NCI-H2171 (cell line): ENCODE measurements at places on chromosomes 13 and 19.

DNA sequence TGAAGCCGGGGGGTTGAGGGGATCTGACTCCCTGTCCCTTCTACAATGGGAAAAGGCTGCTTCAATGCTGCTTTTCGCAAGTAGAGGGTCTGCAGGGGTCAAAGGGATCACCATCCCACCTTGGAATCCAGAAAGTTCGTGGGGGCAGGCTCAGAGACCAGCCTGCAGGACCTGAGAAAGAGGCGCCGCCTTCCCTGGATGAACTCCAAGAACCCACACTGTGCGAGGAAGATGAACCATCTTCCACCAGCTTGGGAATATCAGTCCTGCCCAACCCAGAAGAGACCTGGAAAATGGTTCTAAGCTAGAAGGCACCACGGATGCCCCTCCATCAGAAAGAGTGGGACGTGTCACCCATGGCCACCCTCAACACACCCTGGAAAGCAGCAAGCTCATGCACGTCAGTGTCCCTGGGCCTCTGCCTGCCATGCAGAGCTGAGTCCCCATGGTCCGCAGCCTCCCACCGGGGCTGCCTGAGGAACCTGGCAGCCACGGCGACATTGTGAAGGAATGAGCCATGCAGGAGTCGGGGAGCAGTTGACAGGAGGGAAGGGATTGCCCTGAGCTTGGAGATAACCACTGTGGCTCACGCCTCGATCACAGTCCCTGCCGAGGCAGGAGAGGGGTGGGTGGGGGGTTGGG lies 14.6 kb downstream of the RAB3D start:
- DNase-seq = no peak

- DNase-seq = no peak
Measured at GRCh38 chr13:77742801-77743200, 45.3 kb downstream of the SLAIN1 start.

DNA sequence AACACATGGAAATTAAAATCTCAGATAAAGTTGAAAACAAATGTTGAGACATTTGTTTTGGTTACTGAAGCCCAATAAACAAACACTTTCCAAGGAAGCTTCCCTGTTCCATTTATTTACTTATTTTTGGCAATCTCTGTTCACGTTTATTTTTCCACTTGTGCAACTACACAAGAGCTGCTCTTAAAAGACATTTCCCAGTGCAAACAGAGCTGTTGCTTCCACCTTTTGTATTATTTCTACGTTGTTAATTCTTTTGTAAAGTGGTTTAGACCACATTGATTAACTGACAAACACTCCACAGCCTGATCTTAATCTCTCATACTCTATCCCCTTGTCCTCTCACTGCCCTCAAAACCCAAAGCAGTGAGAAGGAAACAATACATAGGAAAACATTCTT lies 757.6 kb downstream of the LIG4 start:
- no peak for DNase-seq

DNA sequence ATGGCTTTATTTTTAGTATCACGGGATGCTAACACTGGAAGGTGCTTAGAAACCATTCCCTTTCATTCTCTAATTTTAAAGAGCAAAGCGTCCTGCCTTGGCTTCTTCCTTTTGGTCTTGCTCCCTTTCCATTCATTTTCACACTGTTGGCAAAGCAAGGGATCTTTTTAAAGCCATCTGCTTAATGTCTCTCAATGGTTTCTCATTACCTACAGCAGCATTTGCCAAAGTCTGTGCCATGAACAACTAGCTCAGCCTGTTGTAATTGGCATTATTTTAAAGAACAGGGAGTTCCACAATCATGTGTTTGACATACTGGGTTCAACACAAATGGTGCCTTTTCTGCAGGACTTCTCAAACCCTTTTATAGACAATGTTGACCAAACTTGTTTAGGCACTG lies 444.3 kb downstream of the GPC6 start:
- DNase-seq = no peak

- DNase-seq = no peak
Measured at GRCh38 chr13:31052478-31052877, 109.2 kb downstream of the HSPH1 start.

DNA sequence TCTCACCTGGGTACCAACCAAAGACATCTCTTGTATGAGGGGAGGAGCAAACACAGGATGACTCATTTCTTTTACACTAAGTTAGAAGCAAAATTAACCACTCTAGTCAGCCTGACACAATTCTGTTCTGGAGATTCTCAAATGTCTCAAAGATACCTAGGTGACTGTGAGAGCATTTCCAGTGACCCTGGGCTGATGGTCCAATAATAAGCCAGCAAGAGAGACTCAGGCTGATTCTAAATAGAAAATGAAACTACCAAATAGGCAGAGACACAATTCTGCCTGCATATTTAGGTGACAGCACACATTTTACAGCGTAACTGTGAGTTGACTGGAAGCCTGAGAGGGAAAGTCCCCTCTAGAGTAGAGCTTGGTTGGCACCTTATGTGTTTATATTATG lies 16.3 kb downstream of the ZNF91 start:
- no peak for DNase-seq

DNA sequence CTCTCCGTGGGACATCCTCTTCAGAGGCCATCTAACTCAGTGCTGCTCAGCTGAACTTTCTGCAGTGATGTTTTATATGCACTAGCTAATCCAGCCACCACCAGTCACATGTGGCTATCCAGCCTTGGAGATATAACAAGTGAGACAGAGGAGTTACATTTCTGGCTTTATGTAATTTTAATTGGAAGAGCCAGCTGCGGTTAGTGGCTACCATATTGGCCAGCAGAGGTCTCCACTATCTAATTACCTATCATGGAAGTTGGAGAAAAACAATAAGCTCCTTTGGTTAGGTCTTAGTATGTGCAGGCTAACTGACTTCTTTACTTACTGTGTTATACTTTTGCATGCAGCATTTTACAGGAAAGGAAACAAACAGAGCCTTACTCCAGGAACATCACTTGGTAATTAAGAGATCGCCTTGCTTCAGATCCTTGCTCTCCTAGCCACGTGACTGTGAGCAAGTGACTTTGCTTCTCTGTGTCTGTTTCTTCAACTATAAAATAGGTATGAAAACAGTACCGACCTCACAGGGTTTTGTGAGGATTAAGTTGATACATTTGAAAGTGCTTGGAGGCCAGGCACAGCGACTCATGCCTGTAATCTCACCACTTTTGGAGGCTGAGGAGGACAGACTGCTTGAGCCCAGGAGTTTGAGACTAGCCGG lies 1.6 kb upstream of the KLK10 start:
- DNase-seq = no peak

GRCh38 chr13:75968103-75968838 lies 332.1 kb downstream of the LMO7 start:
- DNase-seq = no peak
